ENCODE measurements at places on chromosomes 5 and 9. TPM values are rescaled to one million over a fixed set of nuclear protein-coding genes. Genes with fewer than 3 reads are reported as not detected.

The TMC1 gene
- total RNA-seq = not detected

DNA sequence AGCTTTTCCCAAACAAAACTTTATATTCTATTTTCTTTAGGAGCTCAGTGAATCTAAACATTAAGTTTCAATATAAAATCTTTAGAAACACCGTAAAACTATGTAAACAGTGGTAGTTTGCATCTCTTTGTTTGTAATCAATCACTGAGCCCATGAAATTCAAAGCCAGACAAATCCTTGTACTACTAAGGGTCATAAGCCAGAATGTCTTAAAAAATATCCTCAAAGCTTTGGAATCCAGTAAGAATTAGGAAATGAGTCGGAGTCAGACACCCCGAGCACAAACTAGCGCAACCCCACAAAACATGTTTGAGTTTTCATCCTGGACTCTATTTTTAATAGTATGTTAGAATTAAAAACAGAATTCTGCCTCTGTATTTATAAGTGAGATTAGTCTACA lies 153.8 kb downstream of the HSPA4 start:
- no peak for DNase-seq

The FUBP3 gene
- total RNA-seq = 21.9 TPM

DNA sequence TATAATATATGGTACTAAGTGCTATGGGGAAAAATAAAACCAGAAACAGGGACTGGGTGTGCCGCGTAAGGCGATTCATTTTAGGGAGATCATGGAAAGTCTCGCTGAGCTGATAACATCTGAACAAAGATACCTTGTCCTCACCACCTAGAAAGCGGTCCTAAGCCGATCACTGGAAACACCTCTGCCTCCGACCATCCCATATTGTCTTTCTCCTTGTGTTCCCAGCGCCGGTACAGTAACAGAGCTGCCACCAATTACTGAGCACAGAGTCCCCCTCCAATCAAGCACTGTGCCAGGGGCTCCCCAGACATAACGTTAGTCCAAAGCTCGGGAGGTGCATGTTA lies 704 bp downstream of the CCDC112 start:
- DNase-seq = no peak

The AGGF1 gene
- total RNA-seq = 14.5 TPM

DNA sequence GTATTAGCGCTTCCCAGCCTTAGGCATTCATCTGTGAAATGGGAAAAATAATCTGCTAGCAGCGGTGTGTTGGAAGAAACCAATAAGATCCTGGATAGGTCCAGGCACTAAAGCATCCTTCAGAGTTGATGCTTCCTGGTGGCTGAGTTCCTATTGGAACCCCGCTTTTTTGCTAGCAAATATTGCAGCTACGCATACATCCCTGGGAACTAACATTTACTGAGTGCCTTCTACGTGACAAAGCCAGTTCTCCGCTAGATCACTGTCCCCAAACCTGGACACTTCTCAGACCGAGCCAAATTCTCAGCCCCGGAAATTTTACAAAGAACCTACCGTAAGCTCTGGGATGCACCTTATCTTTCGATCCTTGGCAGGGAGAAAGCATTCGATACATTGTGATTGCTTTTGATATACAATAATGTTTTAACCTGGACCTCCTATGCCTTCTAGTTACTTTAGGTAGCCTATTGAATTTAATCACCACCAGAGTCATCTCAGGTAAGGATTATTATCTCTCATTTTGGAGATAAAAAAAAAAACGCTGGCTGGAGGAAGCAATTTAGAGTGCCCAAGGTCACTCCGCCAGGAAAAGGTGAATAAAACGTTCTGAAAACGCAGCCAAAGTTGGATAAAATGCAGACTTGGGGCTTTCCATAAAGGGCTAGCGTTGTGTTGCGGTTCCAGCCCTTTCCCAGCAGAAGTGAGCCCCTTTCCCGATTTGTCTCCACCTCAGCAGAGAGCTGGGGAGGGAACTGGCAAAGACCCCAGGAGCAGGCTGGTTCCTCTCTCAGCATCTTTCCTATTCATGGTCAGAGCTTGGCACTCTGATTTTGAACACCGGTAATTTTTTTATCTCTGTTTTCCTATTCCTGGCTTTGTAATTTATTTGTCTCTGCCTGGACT lies 2.6 kb upstream of the MSX2 start:
- DNase-seq = no peak

- peak; percentile 92 for DNase-seq
These were observed at the start of gene GFPT2 for GRCh38 chr5:180353048-180353979. TSS of gene GFPT2 (minus strand) at chr5:180353336. CDS start at chr5:180353217, 119 bp downstream.

DNA sequence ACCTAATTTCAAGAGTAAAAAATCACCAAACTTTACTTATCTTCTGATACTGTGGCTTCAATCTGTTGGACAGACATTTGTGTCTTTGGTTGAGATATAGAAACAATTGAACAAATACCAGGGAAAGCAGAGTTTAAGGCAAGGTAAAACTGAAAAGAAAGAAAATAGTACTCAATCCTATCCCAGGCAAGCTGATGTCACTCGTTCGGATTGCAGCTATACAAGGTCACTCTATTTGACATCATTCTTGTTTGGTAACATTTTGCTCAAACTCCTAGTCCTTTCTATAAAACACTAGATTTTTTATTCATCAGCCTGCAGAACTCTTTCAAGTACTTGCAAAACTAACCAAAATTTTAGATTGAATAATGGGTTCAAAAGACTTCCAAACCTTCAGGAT lies 91.9 kb upstream of the ANKRD55 start:
- DNase-seq = no peak

DNA sequence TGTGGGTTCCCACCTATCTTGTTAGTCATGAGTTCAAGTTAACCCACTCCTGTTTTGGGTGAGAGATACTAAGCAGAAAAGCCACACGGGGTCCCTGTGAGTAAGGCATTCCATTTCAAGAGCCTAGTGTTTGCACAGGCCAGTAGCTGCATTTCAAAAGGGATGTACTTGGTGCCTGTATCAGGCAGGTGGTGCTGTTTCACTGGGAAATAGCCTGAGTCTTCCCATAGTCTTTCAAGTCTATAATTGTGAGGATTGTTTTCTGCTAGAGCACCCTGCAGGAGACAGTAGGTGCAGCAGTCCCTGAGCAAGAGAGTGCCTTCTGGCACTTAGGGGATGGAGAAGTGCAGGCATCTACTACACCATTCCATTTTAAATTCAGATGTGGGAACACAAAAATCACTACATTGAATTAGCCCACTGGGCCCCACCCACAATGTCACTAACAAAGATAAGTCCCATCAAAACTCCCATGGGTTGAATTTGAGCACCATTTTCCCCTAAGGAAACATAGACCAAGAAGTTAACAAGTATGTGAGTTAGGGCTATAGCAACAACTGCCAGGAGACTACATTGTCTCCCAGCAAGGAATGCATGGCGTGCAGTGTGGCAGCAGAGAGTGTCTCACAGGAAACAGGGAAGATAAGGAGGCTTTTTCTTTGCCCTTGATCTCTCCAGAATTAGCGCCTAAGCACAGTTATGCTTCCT lies 263.2 kb downstream of the COX7C start:
- DNase-seq = no peak

Measured in Right ventricle myocardium inferior (tissue), 1 donor.